Activated naive CD8-positive, alpha-beta T cell treated with anti-CD3 and anti-CD28 coated beads for 36 hours (primary cell): ENCODE measurements at places on chromosomes 12 and 14. TPM values are rescaled to one million over a fixed set of nuclear protein-coding genes. Genes with fewer than 3 reads are reported as not detected.

CCDC177 gene
- not detected for total RNA-seq

DNA sequence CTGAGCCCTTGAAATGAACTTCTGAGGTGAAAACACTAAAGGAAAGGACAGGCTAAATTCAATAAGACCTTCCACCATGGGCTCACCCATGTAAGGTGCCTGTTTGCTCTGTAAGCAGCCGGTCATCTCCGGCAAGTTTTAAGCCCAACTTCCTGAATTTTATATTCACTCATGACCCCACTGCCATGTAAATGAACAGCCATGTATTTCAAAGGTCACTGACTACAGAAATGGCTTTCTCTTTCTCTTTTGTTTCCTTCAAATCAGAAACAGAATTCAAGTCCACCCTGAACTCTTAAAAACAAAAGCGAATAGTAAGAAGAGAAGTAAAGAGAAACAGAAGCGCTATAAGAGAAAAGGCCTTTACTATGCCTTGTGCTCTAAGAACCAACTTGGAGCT is 61.7 kb upstream of the OVCH1 start:
- no peak for DNase-seq

DNA sequence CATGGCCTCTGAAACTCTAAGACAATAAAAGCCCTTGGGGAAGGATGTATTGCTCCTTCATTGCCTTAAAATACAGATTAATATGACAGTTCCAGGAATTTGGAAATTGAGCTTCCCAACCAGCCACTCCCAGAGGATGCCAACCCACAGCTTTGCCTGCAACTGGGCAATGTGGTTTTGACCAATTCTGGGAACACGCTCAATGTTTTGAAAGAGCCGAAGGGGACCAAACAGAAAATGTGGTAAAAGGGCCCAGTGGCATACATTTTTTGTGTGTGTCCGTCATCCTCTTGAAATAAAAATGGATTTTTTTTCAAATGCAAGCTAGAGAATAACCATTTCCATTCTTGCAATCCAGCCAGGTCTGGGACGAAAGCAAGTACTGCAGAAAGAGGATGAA is 88.3 kb upstream of the PLEKHG7 start:
- DNase-seq = no peak

- DNase-seq = no peak
Measured at GRCh38 chr14:23514644-23514957, 37.0 kb downstream of the ZFHX2 start.

- no peak for DNase-seq
Measured at GRCh38 chr12:18955594-18955993, 173.9 kb upstream of the PLEKHA5 start.
